ENCODE measurements at places on chromosomes 6 and 20.

DNA sequence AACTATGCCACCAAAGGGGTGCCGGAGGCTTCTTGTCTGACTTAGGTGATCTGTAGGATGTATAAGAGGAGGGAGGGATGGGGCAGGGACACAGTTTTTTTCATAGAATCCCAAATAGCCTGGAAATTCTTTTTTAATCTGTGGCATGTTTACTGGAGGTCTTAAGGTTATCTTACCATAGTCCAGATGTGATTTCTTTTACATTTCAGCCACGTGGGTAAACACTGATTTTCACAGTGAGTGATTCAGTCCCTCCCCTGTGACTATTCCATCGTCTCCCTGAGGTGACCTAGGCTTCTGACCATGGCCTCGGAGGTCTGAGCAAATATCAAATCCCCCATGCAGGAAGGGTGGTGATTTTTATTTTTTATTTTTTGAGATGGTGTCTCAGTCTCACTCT lies 67.7 kb downstream of the AKAP12 start:
- no peak for DNase-seq

DNA sequence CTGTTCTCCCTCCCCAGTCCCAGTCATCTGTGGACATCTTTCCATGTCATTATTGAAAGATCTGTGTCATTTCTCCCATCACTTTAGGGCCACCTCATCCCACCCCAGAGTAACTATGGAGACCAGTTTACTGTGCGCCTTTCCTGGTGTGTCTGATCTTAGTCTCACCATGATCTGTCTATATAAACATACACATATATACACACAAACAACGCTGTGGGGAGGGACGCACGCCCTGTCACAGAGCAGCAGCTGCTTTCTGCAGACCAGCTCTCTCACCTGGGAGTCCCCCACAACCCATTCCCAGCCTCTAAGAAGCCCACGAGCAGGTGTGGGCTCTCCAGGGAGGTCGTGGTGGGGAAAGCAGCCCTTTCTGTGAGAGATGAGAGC lies 68.1 kb upstream of the TOX2 start:
- DNase-seq, result no peak

- DNase-seq, result no peak
Observed at GRCh38 chr6:96542702-96543101, 20.2 kb upstream of the FHL5 start.

DNA sequence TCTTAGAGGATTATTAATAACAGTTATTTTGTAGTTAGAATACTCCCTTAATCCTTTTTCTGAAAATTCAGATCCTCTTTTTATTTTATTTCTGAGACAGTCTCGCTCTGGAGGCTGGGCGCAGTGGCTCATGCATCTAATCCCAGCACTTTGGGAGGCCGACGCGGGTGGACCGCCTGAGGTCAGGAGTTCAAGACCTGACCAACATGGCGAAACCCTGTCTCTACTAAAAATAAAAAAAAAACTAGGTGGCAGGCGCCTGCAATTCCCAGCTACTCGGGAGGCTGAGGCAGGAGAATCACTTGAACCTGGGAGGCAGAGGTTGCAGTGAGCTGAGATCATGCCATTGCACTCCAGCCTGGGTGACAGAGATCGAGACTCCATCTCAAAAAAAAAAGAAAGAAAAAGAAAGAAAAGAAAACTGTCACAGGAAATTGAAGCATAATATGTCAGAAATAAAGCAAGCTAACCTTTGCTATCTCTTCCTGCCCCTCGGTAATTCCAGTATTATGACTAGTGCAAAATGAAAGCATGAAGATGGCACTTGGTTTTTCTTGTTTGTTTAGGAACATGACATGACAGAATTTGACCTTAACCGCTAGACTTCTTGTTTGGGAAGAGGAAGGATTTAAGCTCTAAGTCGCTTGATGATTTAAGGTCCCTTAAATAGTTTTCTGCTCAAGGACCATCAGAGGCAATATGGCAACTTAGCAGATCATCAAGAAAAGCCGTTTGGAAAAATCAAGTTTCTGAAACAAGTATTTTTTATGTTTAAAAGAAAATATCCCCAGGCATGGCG lies 1.8 kb upstream of the RBM39 start:
- no peak for DNase-seq

- no peak for DNase-seq
Observed at GRCh38 chr20:9617940-9618339, 103.5 kb downstream of the LAMP5 start.

DNA sequence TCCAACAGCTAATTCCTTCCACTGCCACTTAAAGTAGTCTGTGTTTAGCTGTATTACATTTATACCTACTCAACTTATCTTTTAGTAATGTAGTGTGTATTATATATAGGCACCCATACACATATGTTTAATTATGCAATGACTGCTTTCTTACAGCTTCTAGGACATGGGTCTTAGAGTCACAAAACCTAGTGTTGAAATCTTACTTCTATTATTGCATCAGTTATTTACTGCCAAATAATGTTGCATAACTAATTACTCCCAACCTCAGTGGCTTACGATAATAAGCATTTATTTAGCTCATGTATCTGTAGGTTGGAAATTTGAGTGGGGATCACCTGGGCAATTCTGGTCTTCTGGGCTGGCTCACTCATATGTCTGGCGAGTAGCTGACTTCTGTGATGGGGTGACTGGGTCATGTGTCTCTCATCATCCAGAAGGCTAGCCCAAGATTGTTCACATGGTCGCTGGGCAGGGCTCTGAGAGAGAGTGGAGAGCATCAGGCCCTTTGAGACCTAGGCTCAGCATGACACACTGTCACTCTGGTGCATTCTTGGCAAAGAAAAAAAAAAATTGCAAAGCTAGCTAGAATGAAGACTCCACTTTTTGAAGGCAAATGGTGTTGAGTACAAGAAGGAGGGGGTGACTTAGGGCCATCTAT lies 187.0 kb downstream of the PLCB1 start:
- DNase-seq, result no peak

GRCh38 chr20:58109126-58109880 lies 119.2 kb downstream of the ANKRD60 start:
- DNase-seq, result no peak

DNA sequence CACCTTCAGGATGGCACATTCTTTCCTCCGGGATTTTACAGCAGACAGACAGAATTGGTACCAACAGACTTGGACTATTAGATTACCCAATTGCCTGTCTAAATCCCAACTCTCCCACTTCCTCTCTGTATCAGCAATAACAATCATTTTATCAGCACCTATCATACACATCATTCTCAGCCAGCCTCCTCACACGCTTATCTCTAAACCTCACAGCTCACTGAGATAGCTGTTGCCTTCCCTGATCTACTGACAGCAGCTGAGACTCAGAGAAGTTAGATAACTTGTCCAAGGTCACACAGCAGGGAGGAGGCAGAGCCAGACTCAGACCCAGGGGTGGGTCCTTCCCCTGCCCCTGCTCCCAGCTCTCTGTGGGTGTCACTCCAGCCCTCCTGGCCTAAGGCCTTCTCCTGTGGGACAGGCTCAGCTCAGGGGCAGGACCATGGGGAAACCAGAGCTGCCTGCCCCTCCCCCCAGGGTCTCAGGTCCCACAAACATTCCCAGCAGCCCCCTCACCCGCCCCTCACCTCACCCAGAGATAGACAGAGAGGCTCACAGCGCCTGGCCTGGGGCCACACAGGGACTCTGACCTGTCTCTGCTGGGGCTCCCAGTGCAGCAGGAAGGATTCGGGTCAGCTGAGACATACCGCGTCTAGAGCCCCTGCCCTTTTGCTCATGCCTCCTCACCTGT lies 92.8 kb downstream of the GRM4 start:
- DNase-seq, result no peak

- no peak for DNase-seq
Observed at GRCh38 chr6:159894991-159895390, 4.2 kb downstream of the MAS1 start.

DNA sequence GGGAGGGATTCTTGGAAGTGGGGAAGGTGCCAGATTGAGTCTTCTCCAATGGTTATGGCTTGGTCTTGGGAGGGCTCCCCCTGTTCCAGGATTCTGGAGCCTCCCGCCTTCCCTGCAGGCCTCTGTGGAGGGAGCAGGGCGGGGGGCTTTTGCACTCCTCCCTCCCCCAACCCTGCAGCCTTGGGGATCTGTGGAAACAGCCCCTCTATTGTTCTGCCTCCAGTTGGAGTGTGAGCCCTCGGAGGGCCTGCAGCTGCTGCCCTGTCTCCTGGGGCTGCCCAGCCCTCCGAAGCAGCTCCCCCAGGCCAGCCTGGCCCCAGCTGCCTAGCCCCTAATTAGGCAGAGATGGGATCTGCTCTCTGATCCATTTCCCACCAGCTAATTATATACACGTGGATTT lies 14.7 kb downstream of the FAM110A start:
- DNase-seq, result no peak

DNA sequence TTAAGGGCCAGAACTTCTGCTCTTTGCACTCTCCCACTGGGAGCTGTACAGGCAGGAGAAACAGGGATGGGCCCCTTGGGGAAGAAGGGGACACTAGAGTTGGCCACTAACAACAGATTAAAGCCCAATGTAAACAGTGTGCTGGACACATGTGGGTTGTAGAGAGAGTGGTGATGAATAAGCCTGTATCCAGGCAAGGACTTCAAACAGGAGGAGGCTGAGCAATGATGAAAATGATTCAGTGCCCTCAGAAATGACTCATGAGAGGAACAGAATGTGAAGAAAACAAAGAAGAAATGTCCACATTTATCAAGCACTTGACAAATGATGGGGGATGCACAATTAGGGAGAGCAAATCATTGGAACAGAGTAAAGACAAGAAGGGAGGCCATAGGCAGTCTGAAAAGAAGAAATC lies 242.3 kb downstream of the TBX18 start:
- no peak for DNase-seq

DNA sequence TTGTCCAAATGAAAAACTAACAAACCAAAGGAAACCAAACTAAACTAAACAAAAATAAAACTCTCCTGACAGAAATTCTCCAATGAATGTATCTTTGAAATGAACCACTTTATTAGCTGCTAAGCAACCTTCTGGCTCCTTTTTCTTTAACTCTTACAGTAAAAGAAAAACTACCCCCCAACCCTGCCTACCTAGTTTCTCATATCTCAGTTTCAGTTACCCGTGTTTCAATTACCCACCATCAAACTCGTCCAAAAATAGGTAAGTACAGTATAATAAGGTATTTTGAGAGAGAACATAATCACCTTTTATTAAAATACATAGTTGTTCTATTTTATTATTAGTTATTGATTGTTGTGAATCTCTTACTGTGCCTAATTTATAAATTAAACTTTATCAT lies 177.4 kb upstream of the THEMIS start:
- DNase-seq, result no peak

DNA sequence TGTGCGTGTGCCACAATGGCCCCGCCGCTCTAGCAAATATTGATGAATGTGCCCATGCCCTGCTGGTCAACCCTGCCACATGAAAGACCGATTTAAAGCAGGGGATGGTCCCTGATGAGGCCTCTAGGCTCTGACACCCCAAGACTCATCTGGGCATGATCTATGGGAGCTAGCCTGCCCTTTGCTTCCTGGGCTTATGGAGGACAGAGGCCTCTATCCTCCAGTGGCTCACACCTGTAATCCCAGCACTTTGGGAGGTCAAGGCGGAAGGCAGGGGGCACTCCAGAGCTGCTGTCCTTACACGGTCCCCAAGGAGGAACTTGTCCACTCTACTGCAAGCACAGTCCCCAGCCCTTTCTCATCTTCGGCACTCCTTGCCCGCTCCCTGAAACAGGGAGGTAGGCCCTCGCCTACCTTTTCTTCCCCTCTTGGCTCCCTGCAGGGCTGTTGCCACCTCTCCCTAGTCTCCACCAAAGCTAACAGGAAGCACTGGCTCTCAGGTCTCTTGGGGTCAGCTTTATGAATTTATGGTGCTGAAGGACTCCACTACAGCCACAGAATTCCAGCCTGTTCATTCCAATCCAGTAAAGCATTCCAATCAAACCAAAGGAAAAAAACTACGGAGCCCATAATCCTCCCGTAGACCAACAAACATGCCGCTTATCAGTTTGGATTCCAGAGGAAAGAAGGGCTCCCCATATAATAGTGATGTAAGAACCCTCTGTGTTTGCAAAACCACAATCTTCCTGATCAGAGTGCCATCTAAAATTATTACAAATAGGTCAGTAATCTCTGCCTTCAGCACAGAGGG lies 48.7 kb upstream of the FOXQ1 start:
- DNase-seq, result no peak

GRCh38 chr6:93391965-93392364 lies 27.4 kb downstream of the EPHA7 start:
- DNase-seq, result no peak

DNA sequence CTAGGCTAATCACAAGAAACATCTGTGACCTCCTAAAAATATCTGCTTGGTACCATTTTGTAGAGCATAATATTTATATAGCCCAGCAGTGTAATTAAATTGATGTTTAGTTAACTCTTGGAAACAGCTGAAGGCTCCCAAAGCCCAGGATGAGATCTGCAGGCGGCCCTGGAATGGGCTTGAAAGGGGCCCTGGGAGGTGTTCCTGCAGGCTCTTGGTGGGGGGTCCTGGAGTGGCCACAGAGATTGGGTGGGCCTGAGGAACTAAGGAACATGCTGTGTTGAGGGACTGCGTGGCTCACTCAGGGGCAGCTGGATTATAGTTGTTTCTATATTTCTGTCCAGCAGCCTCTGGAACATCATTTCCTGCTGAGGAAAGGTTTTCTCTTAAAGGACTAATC lies 9.2 kb downstream of the SCP2D1 start:
- DNase-seq, result no peak

GRCh38 chr6:75085931-75086635 lies 119.8 kb downstream of the COL12A1 start:
- no peak for DNase-seq

DNA sequence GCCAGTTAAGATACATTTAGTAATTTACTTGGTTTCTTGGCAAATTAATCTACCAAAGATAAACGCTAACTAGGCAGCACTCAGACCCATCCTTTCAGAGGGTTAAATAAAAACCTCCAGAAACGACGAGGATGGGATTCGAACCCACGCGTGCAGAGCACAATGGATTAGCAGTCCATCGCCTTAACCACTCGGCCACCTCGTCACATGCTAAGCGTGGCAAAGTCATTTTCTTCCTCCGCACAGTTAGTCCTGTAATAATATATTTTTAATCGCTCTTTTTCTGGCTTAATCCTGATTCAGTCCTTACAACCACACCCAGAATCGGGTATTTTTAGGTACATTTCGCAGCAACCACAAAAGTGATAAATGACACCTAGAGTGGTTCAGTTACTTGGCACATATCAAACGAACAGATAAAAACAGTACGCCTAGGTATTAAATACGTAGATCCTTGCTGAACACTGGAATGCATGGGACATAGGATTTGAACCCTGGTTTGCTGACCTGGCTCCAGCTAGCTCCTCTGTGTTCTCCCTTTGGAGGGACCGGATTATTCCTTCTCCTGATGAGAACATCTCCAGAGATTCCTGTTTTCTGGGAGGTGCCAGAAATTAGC lies 71.6 kb downstream of the GPX5 start:
- DNase-seq, result peak; percentile 13

- no peak for DNase-seq
Observed at GRCh38 chr20:9565910-9566550, 51.6 kb downstream of the LAMP5 start.

DNA sequence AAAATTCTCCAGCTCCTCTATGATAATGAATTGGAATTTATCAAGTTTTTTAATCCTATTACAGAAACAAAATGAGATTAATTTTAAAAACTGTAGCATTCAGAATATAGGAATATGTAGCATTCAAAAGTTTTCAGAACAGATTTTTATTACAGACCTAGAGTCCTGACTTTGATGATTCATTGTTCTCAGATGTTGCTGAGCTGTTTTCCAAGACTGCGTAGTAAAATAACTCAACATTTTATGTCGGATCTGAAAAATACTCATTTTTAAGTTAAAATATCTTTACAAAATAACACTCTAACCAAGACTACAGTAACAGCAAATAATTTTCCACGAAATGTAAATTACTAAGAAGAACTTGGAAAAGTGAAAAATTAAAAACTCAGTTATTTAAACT lies 67.1 kb downstream of the SYCP2 start:
- DNase-seq, result no peak

GRCh38 chr6:41215777-41216176 lies 12.4 kb upstream of the TREML4 start:
- DNase-seq, result no peak

All from T-helper 2 cell (primary cell).